ENCODE measurements at places on chromosomes 7 and 10.

DNA sequence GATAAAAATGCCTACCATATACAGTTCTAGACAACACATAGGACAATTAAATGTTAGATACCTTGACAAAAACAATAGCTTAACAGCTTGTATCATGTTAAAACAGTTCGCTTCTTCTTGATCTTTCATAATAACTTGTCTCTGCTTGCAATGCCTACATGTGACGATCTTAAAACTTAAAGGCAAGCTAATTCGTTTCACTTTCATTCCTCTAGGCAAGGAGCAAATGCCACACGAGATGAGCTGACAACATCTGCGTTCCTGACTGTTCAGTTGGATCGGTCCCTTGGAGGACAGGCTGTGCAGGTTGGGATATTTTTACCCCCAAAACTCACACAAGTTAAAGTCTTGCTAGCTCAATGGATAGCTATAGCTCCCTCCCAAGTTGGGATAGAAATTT lies 51.6 kb upstream of the ARL4A start:
- DNase-seq, result no peak

DNA sequence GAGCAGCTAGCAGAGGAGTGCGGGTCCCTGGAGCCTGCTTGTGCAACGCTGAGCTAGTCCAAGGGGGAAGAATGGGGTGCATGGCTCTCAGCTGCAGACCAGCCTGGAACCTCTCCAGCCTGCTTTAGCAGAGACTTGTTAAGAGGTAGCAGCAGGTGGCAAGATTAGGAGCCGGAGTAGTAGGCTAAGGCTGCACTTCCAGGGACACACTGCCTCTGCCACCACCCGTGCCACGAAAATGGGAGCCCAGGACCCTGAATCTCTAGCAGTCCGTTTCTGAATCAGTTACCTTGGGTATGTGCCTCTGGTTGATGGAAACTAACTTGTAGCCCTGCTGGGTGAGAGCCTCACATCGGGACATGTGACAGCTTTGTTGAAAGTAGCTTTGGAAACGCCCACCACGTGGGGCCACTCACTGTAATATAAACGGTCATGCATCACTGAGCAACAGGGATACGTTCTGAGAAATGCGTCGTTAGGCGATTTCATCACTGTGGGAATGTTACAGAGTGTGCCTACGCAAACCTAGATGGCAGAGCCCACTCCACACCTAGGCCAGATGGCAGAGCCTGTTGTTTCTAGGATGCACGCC lies 25.9 kb downstream of the HTRA1 start:
- DNase-seq, result no peak

- DNase-seq, result no peak
Measured at GRCh38 chr10:69789164-69789576, 12.5 kb upstream of the COL13A1 start.

GRCh38 chr10:117994771-117995170 lies 52.0 kb downstream of the RAB11FIP2 start:
- no peak for DNase-seq

- no peak for DNase-seq
Measured at GRCh38 chr7:17234030-17234397, 64.4 kb upstream of the AHR start.

- DNase-seq, result no peak
Measured at GRCh38 chr7:49787980-49788379, 14.5 kb downstream of the VWC2 start.

GRCh38 chr10:33245343-33245742 lies 89.1 kb downstream of the NRP1 start:
- DNase-seq, result no peak

GRCh38 chr10:68829521-68829920 lies 2.2 kb downstream of the STOX1 start:
- DNase-seq, result no peak

DNA sequence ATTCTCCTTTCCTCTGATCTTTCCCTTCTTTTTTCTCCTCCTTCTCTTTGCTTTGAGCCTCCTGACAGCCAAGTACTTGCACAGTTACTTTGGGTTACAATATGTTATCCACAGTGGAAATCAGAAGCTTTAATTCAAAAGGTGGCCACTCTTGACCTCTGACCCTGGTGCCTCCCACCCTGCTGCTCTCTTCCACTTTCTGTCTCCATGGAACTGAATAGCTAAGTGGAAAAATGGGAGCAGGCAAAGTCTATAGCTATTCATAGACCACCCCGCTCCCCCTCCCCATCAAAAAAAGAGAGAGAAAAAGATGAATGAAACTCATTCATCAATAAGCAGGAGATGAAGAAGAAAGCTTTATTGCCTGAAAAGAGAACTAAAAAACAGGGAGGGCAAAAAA lies 39.4 kb downstream of the PTN start:
- DNase-seq, result no peak

- DNase-seq, result no peak
Measured at GRCh38 chr7:46571996-46572395, 650.9 kb upstream of the IGFBP3 start.

GRCh38 chr7:39565538-39565937 lies 666 bp upstream of the YAE1 start:
- DNase-seq, result no peak

- no peak for DNase-seq
Measured at GRCh38 chr7:118195837-118196474, 12.0 kb downstream of the LSM8 start.

DNA sequence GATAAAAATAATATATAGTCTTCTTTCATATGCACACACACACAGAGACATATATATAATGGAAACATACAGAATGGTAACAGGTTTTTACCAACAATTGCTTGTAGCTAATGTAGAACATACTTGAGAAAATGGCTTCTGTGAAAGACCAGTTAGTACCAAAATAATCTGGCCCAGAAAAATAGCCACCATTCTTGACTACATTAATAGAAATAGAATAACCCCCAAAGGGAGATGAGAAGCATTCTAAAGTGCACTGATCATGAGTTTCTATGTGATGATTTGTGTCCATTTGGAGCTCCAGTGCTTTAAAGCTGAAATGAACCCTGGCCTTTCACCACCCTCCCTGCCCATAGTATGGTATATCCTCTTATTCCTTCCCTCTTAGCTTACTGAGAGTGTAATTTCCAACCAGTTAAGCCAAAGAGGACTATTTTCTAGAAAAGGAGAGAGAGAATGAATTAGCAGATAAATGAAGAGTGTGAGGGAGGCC lies 22.9 kb upstream of the IFIT2 start:
- no peak for DNase-seq

GRCh38 chr7:67371429-67372305 lies 375.0 kb downstream of the TYW1 start:
- peak; percentile 52 for DNase-seq

GRCh38 chr10:78028438-78029268 lies 662 bp downstream of the POLR3A start:
- DNase-seq, result no peak

DNA sequence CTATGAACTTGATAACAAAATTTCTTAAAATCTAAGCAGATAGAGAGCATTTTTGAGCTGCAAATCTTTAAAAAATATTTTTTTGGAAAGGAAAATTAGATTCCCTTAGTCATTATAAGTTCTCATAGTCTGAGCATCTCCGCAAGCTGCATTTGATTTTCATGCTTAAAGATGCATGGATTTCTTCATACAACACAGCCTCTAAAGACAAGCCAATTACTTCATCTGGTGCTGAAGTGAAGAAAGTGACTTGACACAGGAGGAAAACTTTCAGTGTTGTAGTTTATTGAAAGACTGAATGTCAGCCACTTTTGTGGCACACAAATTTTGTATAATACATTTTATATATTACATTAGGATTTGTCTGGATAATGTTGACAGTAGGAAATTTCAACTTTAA lies 22.5 kb downstream of the SEMA3D start:
- no peak for DNase-seq

DNA sequence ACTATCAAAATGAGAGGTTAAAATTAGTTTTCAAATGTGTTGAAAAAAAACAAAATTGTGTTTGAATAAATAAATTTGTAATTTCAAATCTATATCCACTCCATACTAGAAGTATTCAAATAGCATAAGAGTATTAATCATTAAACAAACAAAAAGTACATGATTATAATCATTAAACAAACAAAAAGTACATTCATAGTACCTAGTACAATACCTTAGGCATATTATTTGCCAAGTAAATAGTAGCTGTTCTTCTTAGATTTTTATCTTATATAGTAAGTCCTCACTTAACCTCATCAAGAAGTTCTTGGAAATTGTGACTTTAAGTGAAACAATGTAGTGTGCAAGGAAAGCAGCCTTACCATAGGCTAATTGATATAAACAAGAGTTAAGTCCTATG lies 349.3 kb upstream of the VWC2 start:
- DNase-seq, result no peak

DNA sequence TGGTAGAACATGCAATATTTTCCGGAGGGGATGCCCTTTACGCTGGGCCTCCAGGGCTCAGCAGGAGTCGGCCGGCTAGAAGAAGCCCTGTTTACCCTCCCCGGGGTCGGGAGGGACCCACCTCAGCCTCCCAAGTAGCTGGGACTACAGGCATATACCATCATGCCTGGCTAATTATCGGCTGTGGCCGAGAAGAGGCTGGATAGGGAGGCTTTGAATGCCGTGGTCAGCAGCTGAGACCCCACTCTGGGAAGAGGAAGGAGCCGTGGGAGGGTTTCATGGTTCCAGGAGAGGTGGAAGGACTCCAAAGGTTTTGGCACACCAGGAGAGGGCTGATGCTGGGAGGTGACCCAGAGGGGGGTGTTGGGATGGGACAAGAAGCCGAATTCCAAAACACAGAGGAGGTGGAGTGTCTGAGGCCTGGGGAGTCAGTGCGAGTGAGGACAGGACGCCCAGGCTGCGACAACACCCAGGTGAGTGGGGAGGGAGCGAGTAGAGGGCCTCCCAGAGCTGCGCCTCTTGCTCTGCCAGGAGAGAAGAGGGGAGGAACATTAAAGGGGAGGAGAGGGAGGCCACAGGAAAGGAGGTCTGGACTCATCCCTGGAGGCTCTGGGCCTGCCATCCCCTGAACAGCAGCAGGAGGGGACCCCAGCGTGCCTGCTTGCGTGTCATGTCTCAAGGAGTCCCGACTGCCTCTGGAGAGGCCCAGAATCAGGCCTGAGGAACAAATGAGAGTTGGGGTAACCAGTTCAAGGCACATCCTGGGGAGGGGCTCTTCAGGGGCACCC lies 19.6 kb downstream of the GRID2IP start:
- no peak for DNase-seq
